COR-L47 (cell line): ENCODE measurements at places on chromosomes 3 and 15.

DNA sequence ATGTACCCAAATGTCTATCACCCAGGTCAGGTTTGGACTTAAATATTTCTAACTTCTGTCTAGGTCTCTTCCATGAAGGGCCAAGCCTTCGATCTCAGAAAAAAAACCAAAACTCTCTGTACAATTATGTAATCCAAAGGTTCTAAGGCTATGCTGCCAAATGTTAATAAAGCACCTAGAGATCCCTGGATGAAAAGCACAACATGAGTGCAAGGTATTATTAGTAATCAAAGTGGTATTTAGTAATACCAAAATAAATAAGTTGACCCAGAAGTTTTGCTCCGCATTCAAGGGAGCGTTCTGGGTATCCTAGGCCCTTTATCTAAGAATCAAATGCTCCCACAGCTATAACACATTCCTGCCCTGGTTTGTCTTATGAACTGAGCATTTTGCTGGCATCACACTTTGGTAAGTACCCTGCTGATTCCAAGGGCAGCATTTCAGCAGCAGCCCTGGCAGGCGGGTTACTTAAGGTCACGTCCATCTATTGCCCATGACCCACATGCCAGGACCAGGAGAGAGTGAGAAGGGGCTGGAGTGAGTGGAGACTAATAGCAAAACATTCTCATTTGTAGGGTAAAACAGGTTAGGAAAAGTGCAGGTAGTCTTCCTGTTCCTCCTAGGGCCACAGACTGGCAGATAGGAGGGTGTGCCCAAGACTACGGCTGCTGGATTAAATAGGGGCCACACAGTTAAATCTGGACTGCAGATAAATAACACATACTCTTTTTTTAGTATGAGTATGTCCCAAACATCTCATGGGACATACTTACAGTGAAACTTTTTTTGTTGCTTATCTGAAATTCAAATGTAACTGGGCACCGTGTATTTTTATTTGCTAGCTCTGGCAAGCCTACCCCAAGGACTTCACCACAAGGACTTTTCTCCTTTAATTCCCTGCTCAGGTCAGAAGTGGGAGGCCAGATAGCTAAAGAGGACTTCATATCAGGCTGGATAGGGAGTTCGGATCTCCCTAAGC, 76.0 kb upstream of the SNRK start:
- DNase-seq: no peak

GRCh38 chr3:144295613-144296012, 324.0 kb downstream of the DIPK2A start:
- no peak for DNase-seq

- DNase-seq: no peak
Observed at GRCh38 chr3:411226-411625, 214.7 kb downstream of the CHL1 start.

DNA sequence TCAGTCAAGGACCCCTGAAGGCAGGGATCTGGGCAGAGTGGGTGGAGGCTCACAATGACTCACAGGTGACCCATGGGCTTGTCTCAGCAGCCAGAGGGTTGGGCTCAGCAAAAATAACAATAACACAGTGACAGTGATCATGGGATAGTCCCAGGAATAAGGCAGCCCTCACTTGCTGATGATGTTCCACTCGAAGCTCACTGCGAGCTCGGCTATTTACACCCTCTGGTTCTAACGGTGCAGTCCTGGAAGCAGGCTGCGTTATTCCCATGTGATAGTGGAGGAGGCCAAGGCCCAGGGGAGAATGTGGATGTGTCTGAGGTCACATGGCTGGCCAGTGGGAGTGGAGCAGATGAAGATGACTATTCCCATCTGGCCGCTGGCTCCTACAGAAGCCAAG, 16.2 kb downstream of the CCDC33 start:
- no peak for DNase-seq

GRCh38 chr3:195129644-195130492, 141.1 kb downstream of the XXYLT1 start:
- DNase-seq: no peak

GRCh38 chr15:91853948-91854638, 585 bp downstream of the SLCO3A1 start:
- peak; percentile 19 for DNase-seq

DNA sequence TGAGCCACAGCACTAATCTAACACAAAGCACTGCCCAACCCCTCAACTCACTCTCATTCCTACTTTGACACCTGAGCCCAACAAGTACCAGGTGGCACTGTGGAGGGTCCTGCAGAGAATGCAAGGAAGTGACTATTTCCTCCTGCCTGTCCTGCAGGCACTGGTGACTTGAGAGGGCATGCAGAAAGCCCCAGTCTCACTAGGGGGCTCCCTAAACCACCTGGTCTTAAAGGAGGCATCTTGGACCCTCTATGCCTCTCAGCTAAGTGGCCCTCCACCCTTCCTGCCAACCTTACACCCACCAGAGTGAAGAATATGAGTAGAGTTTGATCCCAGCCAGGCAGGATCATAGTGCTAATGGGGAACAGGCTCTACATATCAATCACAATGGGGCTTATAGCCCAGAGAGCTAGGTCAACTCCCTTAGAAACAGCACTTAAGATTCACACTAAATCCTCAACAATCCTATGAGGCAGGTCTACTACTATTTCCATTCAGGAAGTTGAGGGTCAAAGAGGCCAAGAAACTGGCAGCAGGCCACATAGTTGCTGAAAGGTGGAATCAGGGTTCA, 15.2 kb downstream of the TRAIP start:
- DNase-seq: no peak

- DNase-seq: no peak
Observed at GRCh38 chr3:190357468-190357867, 30.5 kb upstream of the CLDN16 start.

GRCh38 chr15:81120069-81120468, 14.0 kb upstream of the CFAP161 start:
- no peak for DNase-seq

- no peak for DNase-seq
Observed at GRCh38 chr3:27554706-27555105, 70.5 kb upstream of the SLC4A7 start.

DNA sequence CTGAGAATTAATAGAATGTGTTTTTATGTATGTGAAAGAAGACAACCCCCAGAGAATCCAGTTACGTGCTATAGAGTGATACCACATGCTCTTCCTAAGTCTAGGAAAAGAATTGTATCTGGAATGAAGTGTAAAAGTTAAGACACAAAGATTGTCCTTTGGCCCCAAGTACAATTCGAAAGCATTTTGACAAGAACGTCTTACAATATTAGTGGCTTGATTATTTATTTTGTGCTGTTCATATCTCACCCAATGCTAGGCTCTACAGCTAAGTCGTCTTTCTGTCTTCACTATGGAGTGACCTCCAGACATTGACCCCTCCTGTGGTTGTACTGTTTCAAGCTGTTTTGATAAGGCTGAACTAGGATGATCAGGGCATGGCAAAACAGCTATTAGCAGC, 345.7 kb upstream of the C2CD4B start:
- DNase-seq: no peak

- DNase-seq: no peak
Observed at GRCh38 chr15:58115692-58116091, 22.5 kb upstream of the AQP9 start.

- no peak for DNase-seq
Observed at GRCh38 chr15:65470866-65471265, 46.6 kb downstream of the DPP8 start.

DNA sequence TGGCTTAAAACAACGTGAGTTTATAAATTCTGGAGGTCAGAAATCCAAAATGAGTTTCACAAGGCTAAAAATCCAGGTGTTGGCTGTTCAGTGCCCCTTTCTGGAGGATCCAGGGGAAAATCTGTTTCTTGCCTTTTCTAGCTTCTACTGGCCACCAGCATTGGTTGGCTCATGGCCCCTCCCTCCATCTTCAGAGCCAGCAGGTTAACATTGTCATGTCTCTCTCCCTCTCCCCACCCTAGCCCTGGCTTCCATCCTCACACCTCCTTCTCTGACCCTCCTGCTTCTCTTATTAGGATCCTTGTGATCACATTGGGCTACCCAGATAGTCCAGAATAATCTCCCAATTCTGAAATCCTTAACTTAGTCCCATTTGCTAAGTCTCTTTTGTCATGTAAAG, 32.9 kb upstream of the MGLL start:
- no peak for DNase-seq

GRCh38 chr3:19652336-19652735, 281.7 kb downstream of the EFHB start:
- DNase-seq: no peak

- DNase-seq: no peak
Observed at GRCh38 chr3:153572165-153572564, 410.1 kb downstream of the RAP2B start.

DNA sequence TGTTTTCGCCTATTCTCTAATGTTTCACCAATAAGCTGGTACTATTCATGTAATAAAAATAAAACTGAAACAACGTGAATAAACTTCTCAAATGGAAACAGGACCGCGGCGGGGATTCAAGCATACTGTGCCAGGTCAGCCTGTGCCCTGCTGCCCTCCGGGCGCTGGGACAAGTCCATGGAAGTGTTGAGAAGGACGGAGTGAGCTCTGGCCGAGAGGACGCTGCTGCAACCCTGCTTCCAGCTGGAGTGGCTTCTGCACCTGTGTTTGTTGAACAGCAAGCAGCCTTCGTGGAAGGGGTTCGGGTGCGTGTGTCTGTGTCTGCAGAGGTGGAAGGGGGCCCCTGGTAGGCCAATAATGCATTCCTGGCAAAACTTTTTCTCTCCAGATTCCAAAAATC, 50.0 kb upstream of the PCSK6 start:
- no peak for DNase-seq

DNA sequence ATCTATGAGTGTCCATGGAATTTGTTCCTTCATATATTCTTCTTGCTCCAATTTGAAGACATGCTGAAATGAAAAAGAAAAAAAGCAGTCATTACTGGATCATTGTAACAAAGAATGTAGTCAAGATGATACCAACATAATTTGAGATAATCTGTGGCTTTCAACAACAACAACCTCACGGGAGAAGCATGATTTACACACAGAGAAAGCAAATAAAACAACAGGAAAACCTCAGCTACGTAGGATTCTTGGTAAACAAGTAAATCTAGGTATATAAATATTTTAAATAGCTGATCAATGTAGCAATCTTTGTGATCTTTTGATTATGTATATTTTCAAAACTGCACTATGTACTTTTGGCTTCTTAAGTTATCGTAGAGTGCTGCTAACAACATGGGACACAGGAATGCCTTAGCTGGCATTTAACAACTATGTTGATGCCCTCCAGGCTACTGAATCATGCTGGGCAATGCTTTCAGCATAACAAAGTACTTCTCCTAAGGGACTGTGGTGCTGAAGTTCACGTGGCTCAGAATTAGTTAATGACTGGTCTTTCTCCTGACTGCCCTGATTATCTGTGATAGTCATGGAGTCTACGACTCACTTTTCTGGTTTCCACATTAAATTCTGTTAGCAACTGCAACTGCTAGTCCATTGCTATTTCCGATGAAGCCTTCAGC, 96.5 kb upstream of the MYO5C start:
- DNase-seq: no peak

- DNase-seq: no peak
Observed at GRCh38 chr3:159779883-159780282, 208.8 kb upstream of the IL12A start.

DNA sequence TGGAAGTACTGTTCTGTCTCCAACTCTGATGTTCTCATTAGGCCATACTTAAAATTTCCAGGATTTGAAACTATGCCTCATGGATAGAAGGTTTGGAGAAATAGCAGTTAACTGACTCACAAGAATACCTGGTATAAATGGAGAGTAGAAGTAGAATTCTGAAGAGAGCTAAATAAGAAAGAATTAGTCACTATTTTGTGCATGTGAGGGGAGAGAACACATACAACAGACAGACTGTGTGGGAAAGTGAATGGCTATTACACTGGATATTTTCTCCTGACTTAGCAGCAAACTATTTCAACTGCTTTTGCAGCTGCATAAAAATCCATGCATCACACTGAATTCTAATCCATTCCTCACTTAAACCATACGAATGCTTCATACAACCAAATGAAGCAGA, 71.3 kb downstream of the C3orf70 start:
- no peak for DNase-seq

- no peak for DNase-seq
Observed at GRCh38 chr3:159825216-159825854, 163.3 kb upstream of the IL12A start.

- peak; percentile 9 for DNase-seq
Observed at GRCh38 chr15:33045066-33045810, 149.3 kb downstream of the FMN1 start.

GRCh38 chr15:34726406-34727100, 28.2 kb downstream of the GJD2 start:
- DNase-seq: no peak

DNA sequence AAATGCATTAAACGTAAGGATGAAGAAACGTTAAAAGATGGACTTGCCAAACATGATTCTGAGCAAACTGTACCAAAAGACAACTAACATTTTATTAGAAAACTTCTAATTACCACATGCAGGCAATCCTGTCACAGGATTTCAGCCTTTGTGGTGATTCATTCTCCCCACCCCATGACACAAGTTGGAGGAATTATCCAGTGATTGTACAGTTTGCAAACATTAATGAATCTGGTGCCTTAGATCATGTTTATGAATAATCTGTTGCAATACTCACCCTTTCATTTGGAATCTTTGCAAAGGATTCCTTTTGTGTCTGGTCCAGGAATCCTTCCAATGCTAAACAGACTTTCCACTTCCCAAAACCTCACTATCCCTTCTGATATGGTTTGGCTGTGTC, 23.3 kb upstream of the ERC2 start:
- DNase-seq: no peak

DNA sequence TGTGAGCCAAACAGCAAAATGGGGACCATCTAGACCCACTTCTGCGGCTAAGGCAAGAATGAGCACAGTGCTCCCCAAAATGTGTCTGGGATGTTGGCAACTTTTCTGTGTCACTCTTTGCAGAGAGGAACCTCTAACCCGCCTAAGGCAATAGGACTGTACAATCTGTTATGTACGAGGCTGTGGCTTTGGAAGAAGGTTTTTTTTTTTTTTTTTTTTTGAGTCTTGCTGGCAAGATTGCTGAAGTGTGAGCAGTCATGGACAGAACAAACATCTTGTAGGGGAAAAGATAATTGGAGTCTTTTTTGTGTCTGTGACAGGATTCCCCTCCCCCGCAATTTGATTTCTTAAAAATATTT, 7.2 kb downstream of the FEZF2 start:
- DNase-seq: no peak

DNA sequence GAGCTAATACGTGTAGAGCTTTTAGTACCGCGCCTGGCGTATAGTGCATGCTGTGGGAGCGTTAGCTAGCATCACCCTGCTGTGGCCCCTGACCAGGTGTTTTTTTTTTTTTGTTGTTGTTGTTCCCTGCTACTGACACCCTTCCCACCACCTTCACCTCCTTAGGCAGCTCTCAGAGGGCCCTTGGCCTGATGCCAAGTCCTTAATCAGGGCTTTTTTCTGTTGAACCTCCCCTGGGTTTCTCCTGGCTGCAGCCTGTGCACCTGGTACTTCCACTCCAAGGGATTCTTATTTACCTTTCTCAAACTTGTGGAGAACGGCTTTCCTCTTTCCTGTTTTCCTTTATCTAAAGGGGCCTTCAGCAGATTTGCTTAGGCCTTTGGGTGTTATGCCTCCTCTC, 53.3 kb downstream of the SLC7A14 start:
- peak; percentile 57 for DNase-seq

GRCh38 chr15:65936282-65936681, 67.0 kb downstream of the RAB11A start:
- peak; percentile 89 for DNase-seq
